ENCODE measurements at places on chromosomes 4 and X. TPM values are rescaled to one million over a fixed set of nuclear protein-coding genes. Genes with fewer than 3 reads are reported as not detected.

DNA sequence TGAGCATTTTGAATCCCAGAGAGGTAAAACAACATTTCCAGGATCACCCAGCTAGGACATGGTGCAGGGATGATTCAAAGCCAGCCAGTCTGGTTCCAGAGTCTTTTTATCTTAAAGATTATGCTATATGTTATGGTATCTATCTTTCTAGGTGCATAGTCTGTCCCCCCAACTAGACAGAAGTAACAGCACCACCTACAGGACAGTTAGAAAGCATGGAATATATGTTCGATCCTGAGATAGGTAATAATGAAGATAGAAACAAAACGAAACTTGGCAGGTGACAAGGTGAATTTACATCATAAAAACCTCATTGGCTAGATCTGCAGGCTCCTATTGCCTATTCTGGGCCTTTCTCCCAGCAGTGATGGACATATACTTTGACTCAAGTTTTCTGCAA lies 723.2 kb downstream of the SMARCA1 start:
- no peak for DNase-seq

DNA sequence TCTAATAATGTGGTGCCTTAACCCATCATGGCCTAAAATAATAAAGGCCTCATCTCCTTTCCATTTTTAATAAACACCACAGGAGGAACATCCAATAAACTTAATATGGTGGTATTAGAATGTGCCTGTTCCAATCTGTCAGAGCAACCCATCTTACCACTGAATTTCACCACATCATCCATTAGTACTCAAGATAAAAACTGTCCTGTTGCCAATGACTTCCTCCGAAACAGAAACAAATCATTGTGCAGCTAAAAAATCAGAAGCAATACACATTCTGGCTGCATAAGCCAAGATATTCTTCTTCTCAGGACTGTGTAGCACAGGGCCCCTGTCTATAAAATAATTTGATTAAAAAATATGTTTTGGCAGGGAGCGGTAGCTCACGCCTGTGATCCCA lies 18.5 kb downstream of the TLR10 start:
- DNase-seq: no peak

DNA sequence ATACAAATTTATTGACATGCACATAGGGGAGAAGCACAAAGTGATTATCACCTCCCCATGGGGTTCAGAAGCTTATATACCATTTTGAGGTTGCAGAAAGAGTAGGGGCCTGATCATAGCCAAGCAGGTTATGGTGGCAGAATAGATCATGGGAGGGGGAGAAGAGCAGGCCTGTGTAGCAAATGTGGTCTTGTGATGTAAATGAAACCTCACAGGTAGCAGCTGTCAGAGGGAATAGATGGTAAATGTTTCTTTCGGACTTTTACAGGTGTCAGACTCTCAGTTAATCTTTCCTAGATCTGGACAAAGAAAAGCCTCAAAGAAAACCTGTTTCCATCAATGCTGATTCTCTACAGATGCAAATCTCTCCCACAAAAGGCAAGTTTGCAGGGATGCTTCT lies 84.4 kb downstream of the CFAP299 start:
- no peak for DNase-seq

- DNase-seq: no peak
These were observed 71.0 kb upstream of the LSM6 start for GRCh38 chr4:146104541-146104940.

Gene DUX4
- total RNA-seq: not detected

Measured in astrocyte (in vitro differentiated cells and primary cell).